ENCODE measurements at places on chromosomes 4 and X.

GRCh38 chr4:116952530-116953136 lies 132.7 kb downstream of the TRAM1L1 start:
- DNase-seq = no peak

DNA sequence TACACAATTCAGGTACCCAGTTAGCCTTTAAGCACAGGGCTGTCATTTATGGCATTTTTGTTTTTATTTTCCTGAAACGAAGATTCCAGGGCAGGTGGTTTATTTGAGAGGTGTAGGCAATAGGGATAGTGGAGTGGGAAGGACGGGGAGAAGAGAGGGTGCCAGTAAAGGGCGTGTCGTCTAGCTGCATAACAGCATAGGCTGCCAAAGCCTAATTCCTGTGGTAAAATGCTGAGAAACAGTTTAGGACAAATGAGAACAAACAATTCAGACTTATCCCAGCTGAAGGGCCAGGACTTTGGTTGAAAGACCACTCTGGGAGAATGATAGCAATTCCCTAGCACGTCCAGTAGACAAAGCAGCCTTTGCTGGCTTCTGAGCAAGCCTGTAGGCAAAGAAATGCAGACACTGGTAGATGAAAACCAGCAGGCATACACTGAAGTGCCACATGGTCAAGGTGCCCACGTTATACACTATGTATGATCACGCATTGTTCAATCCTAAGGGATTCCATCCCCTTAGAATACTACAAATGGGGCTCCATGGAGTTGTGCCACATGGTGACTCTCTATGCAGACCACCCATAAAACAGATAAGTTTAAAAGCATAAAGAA lies 70.6 kb downstream of the PKD2 start:
- no peak for DNase-seq

- no peak for DNase-seq
Measured at GRCh38 chr4:181549576-181550188, 693.5 kb upstream of the TENM3 start.

- no peak for DNase-seq
Measured at GRCh38 chrX:70922774-70923473, 8.0 kb downstream of the SLC7A3 start.

GRCh38 chrX:96449191-96449590 lies 235.5 kb upstream of the DIAPH2 start:
- no peak for DNase-seq
